ENCODE measurements at places on chromosomes 5 and 9.

- DNase-seq = no peak
Measured at GRCh38 chr5:67045816-67046740, 150.5 kb downstream of the CD180 start.

DNA sequence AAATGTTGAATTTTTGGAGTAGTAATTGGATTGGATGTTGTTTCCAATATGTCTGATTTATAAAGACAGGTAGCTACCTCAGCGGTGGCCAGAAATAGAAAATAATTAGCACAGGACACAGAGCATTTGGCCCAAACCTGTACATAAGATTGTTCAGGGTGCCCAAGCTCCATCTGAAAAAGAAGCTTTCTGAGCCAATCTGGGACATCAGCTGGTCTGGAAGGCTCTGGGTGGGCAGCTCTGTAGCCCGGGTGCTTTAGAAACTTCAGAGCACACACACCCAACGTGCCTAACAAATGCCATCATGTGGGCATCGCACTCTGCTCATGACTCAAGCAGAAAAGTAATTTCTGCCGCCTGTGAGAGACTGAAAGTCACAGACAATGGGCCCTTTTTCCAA, 460.7 kb downstream of the ICE1 start:
- DNase-seq = no peak

- no peak for DNase-seq
Measured at GRCh38 chr5:132488590-132488989, 2.0 kb downstream of the IRF1 start.

GRCh38 chr5:111119856-111120255, 27.7 kb downstream of the WDR36 start:
- no peak for DNase-seq

DNA sequence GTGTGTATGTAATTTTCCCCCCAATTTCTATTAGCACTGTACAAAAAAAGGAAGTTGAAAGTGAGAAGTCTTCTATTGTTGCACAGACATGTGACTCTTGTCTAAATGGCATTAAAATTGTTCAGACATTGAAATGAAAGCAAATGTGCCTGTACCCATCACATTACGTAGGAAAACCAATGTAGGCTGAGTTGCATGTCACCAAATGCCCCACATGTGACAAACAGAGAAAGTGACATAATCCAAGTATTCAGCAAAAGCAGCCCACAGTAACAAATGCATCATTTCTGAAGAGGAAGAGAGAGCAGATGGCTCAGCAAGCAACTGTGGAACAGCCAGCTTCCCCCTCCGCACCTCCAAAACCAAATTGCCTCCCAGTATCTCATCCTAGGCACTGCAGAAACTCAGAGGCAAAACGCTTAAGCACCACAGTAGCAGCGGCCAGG, 161.5 kb upstream of the NR4A3 start:
- DNase-seq = no peak

DNA sequence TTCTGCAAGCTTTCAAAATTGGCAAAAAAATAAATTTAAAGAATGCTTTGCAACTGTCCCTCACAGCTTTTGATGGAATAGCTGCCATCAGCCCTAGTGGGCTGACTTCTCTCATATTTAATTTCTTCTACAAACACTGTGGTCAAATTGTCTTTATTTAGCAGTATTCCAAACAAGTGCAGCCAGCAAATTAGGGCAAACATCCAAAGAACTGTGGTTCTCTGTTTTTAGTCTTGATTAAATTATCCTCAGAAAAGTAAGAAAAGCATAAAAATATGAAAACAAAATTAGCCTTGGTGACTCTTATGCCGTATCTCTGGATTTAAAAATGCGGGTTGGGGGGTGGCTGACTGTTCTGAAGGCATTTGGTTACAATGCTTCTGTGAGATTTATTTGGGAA, 95.8 kb upstream of the RETREG1 start:
- no peak for DNase-seq

- no peak for DNase-seq
Measured at GRCh38 chr9:88278036-88278435, 110.2 kb upstream of the SPIN1 start.

DNA sequence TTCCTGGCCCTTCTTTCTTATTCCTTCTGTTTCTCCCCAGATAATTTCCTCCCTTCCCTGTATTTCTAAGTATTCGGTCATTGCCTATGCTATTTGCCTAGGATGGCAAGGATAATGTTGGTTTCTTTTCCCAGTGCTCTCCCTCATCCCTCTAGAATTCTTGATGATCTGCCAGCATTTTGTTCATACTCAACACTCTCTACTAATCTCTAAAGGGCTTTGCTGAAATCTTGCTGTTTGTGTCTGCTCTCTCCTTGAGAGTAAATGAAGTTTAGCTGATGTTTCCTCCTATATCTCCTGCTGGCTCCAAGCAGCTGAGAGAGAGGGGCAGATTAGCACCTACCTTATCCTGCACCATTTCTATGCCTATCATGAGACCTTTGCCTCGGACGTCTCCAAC, 38.1 kb downstream of the AGXT2 start:
- no peak for DNase-seq

GRCh38 chr5:177100714-177101121, 14.0 kb downstream of the FGFR4 start:
- no peak for DNase-seq

GRCh38 chr9:34373749-34374148, 2.9 kb downstream of the MYORG start:
- no peak for DNase-seq

DNA sequence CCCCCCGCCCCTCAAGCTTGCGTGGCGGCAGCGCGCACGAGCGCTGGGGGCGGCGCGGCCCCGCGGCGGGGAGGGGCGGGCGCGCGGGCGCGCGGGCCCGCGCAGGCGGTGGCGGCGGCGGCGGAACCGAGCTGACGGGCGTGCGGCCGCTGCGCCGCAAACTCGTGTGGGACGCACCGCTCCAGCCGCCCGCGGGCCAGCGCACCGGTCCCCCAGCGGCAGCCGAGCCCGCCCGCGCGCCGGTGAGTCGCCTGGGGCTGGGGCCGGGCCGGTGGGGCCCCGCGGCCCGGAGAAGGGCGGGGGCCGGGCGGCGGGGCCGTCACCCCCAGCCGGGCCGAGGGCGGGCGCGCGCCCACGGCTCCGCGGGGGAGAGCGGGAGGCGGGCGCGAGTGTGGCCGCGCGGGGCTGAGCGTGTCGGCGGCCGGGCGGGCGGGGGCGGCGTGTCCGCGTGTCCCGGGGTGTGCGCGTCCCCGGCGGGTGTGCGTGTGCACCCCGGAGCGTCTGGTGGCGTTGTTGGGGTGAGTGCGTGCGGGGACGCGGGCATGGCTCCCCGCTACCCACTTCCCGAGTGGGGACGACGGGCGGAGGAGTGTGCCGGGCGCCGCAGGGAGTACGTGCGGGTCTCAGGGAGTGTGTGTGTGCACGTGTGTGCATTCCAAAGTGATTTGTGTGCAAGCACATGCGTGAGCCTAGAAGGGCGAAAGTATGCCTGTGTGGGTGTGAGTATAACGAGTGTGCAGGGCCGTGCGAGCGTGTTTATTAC, at the start of gene NEK6:
Gene NEK6 (plus strand): TSS at position 106 of the 763 bp plus-strand sequence. CDS start 44,016 bp downstream, outside the sequence.
- peak; percentile 8 for DNase-seq

GRCh38 chr5:96703384-96703920, 41.3 kb downstream of the CAST start:
- no peak for DNase-seq

Data from stimulated activated CD4-positive, alpha-beta T cell treated with anti-CD3 and anti-CD28 coated beads, TNF-alpha, amount 100 ng/mL, for 1 hour (primary cell).